Skeletal muscle cell (primary cell): ENCODE measurements at places on chromosomes 12 and 14.

DNA sequence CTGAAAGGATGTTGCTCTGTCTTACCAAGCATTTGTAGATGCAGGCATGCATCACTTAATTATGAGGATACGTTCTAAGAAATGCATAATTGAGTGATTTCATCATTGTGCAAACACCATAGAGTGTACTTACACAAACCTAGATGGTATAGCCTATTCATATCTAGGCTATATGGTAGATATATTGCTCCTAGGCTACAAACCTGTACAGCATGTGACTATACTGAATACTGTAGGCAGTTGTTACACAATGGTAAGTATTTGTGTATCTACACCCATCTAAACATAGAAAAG, 75.9 kb downstream of the IFT81 start:
- no peak for DNase-seq

DNA sequence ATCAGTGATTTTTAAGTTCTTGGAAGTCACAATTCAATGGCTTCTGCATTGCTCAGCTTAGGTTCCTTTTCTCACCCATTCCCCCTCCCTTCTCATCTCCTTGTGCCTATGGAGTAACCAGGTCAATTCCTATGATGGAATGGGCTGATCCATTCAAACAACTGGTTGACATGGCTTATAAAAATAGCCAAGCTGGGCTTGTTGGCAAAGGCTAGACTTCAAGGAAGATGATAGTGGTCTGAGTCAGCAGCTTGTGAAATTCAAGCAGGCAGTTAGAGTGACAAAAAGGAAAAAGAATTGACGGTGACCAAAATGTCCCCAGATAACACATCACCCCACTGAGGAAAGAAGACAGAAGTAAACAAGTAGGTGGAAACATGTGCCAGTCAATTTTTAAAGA, 119.9 kb upstream of the PCED1B start:
- DNase-seq, result peak; percentile 93

- no peak for DNase-seq
These were observed 61.0 kb downstream of the HMGA2 start for GRCh38 chr12:65885312-65885711.

DNA sequence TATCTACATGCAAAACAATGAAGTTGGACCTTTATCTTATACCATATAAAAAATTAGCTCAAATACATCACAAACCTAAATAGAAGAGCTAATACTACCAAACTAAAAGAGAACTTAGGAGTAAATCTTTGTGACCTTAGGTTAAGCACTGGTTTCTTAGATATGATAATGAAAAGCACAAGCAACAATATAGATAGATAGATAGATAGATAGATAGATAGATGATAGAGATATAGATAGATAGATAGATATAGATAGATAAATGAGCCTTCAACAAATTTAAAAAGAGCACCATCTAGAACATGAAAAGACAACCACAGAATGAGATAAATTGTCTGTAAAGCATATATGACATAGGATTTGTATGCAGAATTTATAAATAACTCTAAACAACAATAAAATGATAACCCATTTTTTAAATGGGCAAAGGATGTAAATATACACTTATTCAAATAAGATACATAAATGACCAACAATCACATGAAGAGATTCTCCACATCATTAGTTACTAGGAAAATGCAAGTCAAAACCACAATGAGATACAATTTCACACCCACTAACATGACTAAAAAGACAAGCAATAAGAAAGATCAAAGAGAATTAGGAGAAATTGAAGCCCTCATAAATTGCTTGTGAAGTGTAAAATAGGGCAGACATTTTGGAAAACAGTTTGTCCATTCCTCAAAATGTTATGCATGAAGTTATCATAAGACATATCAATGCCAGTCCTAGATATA, 293.7 kb downstream of the BTG1 start:
- no peak for DNase-seq

DNA sequence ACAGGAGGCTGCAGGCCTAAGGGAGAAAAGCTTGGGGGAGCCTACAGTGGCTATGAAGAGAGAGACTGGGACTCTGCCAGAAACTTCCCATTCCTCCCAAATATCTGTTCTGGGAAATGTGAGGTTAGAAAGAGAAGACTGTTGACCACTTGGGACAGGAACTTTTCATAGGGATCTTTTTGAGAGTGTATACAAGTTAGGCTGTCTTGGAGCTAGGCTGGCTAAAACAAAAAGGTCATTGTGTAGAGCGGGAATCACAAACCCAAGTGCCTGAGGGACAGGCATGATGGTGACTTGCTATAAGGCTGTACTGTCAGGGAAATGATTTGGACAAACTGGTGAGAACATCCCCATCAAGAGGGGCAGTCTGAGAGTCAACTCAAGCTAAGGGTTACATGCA, 175.1 kb downstream of the GRIP1 start:
- no peak for DNase-seq
